ENCODE measurements at places on chromosomes 4 and X.

DNA sequence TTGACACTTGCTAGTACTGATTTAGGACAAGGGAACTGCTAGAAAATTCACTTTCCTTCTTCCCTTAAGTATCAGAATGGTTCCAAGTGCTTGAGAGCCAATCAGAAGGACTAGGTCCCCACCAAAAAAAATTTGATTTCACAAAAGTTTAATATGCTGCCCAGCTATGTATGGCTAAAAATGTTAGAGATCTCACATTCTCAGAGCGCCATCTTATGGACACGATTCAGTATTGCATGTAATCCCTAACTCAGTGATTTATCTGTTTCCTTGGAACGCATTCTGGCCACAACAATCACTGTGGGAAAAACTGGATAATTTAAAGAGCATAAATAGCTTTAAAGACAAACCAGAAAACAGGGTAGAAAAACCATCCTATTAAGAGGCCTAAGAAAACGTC is 255.1 kb upstream of the GPC4 start:
- DNase-seq = peak; percentile 0

- DNase-seq = no peak
Measured at GRCh38 chrX:125293850-125294780, 25.6 kb upstream of the TEX13C start.

DNA sequence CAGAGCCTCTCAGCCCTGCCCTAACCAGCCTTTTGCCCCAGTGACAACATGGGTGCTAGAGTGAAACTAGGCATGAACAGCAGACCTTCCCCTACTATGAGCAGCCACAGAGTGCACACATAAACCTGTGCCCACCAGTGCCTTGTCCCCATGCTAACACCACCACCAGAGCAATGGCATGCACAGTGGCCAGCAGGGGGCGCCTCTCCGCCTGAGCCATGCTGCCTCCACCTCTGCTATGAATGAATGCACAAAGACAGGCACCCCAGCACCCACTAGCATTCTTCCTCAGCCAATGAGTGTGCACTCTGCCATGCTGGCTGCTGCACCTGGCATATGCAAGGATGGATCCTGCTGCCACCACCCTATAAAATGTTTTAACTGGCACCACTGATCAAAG is 286.9 kb upstream of the FGF16 start:
- no peak for DNase-seq

GRCh38 chr4:152485726-152486276 is 50.1 kb downstream of the FBXW7 start:
- no peak for DNase-seq

DNA sequence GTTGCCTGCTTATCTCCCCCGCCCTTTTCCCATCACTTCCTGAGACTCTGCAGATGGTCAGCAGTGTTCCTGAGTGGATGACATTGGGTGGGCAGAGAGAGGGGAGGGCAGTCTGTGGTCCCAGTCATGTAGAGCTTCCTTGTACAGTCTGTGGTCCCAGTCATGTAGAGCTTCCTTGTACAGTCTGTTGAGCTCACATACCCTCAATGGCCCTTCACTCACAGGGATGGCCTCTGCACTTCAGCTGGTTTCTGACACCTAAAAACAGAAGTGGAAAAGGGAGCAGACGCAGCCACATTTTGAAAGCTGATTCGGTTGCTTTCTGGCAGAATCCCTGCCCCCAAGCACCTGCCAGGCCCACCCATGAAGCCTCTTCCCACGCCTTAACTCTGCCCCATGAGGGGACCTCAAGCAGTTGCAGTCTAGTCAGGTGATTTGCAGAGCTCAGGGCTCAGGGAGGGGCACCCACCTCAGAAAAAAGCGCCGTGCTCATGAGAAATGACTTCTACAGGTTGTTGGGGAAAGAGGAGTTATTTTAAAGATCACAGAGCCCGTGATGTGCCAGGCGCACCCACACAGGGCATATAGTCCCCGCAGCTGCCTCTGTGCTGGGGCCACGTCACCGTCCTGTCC is 3.6 kb upstream of the TMEM271 start:
- peak; percentile 17 for DNase-seq

DNA sequence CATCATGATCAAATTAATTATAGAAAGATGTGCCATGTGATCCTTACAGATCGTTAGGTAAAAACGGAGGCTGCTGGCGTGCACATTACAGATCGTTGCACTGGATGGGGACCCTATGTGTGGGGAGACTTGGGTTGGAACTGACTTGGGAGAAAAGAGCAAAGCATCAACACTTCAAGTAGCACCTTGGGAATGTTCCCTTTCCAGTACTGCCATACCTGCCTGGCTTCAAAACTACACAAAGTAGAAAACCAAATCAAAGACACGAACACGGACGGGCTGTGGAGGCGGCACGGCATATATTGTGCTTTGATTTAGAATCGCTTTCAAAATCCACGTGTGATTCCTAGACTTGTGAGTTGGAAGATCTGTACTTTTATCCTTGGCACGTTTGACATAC is 898 bp downstream of the CMC4 start:
- no peak for DNase-seq

GRCh38 chr4:20126906-20127305 is 124.8 kb upstream of the SLIT2 start:
- DNase-seq = no peak

DNA sequence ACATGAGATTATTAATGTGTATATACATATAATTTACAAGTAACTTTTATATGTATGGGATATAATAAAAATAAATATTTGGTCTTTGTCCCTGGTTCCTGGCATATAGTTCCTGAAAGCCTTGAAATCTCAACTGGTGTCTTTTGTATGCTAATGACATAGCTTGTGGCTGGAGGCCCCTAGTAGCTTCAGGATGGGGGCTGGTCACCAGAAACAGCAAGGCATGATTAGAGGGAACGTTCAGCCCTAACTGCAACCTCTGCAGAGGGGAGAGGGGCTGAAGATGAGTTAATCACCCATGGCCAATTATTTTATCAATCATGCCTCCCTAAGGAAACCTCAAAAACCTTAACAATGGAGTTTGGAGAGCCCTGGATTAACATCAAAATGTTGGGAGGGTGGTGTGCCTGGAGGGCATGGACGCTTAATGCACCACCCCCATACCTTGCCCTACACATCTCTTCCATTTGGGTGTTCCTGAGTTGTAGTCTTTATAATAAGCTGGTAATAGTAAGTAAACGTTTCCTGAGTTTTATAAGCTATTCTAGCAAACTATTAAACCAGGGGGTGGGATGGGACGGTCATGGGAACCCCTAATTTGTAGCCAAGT is 21.3 kb downstream of the PIN4 start:
- no peak for DNase-seq

DNA sequence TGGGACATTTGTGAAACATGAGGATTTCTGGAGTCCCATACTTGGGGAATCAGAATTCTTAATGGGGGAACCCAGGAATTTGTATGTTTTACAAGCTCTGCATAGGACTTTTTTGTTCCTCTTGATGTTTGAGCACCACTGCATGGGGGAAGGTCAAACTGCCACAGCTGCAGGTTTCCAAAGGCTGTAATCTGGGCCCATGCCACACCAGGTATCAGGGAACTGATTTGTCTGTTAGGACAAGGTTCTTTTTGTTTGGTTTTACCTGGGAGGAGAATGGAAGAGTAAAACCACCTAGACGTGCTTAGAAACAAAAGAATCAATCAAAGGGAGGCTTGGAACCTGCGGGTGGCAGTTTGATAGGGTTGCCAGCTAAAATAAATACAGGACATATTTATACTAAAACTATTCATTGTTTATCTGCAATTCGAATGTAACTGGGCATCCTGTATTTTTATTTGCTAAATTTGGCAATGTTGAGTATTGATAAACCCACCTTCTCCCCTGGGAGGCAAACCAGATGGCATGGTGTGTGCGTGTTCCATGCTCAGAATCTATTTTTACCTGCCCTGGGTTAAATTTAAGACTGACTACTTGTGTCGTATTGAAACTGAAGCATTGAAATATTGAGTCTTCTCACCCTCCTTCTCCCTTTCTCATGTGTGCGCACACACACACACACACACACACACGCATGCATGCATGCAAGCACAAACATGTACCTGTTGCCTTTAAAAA is 63.7 kb downstream of the TMEM164 start:
- DNase-seq = no peak

DNA sequence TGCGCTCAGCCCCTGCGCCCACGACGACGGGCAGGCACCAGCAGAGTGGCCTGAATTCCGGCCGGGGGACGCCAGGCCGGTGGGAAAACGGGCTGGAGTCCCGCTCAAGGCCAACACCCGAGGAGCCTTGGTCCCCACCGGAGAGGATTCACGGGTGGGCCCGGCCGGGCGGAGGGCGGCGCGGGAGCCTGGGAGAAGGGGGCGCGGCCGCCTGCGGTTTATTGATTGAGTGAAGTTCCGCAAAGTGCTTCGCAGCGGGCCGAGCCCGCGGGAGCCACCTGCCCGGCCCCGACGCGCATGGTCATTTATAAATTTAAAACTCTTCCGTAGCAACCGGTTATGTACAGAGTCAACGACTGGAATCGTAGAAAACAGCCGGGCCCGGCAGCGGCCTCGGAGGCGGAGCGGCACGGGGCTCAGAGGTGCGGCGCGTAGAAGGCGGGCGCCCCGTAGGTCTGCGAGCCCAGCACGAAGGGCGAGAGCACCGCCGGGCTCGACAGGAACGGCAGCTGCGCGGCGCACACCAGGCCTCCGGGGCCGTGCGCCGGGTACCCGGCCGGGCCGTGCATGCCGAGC is 3.6 kb downstream of the NKX1-1 start:
- DNase-seq = no peak

- DNase-seq = no peak
Measured at GRCh38 chrX:112058255-112058654, 24.3 kb downstream of the TRPC5 start.

GRCh38 chr4:52606726-52607125 is 52.4 kb downstream of the USP46 start:
- DNase-seq = no peak

Measured in DMS79 treated with DMSO at 0.1 percent for 48 hours (cell line).